ENCODE measurements at places on chromosomes 1 and 21.

- DNase-seq = no peak
Observed at GRCh38 chr1:6171548-6172124, 8.5 kb downstream of the CHD5 start.

DNA sequence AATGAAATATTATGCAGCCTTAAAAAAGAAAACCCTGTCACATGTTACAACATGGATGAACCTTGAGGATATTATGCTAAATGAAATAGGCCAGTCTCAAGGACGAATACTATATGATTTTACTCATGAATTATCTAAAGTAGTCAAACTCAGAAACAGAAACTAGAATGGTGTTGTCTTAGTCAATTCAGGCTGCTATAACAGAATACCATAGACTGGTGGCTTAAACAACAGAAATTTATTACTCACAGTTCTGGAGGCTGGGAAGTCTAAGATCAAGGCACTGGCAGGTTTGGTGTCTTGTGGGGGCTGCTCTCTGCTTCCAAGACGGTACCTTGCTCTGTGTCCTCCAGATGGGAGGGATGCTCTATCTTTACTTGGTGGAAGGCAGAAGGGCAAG, 113.8 kb upstream of the DNAH14 start:
- DNase-seq = no peak

DNA sequence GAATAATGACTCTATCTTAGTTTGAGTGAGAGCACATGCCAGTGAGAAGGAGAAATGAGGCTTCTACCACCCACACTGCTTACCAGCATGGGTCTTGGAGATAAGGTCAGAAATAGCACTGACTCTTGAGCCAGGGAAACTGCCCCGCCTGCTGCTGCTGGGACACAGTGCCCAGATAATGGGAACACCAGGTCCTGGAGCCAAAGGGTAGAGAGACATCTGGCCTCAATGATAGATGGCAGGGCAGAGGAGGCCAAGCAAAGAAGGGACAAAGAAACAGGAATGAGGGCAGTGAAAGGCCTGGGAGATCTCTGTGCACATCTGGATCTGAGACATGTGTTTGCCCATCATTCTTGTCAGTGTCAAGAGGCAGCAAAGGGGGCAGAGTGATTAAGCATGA, 97.4 kb downstream of the MIS18A start:
- DNase-seq = no peak

DNA sequence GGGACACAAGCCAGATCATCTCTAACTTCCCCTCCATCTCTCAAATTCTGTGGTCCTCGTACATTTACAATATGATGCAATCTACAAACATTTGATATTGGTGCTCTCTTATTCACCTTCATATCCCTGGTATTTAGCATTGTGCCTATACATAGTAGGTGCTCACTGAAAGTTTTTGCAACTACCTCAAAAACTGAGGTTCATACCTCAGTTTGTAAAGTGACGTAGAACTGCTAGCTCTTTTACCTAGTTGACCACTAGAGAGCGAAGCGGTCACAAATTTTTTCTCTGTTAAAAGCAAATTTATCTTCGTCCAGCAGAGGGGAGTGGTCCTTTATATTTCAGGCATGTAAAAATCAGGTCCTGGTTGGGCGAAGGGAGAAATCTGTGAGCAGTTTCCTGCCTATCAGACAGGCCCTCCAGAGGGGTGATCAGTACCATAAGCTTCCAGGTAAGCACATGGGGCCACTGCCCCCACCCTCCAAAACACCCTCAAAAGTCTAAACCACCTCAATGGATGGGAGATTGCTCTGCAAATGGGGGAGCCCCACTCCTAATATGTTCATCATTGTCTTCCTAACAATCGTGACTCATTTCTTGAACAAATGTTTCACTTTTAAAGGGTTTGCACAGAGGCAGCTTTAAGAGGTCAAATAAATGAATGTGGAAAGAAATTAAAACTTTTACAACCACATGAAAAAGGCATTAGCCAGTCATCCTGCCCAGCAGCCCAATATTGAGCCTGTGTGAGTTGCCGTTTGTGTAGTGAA, 10.6 kb upstream of the HLCS start:
- DNase-seq = no peak

DNA sequence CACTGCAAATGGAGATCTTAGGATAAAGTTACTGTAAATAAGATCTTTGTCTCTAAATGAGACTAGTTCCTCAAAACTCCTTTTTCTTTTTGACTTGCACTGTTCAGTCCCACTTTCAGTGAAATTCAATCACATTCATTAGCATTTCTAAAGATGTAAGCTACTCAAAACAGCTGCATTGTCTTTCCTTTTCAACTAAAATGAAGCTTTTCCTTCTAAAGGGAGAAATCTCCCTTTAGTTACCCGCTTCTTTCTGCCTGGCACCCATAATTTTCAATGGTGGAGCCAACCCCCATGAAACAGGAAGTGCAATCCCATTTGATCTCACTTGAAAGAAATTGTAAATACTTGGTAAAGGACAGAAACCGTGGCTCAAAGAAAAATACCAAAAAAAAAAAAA, 387.4 kb upstream of the PKN2 start:
- DNase-seq = no peak

GRCh38 chr21:20774737-20775136, 223.5 kb upstream of the NCAM2 start:
- no peak for DNase-seq

GRCh38 chr1:211578640-211579439, at the start of gene SLC30A1:
Gene SLC30A1 (minus strand): TSS chr1:211579161. CDS start chr1:211578612, 549 bp downstream.
- peak; percentile 100 for DNase-seq

- no peak for DNase-seq
Observed at GRCh38 chr1:94736549-94736948, 83.6 kb upstream of the SLC44A3 start.

All from left lung (tissue), 14 donors.